ENCODE measurements at places on chromosomes 6 and 20. TPM values are rescaled to one million over a fixed set of nuclear protein-coding genes. Genes with fewer than 3 reads are reported as not detected.

The SAMD10 gene
- 24.5 TPM for total RNA-seq

The CDKN1A gene
- 64.2 TPM for total RNA-seq

The PACRG gene
- total RNA-seq, result not detected

The RSPH9 gene
- total RNA-seq, result not detected

The RAET1G gene
- not detected for total RNA-seq

The POM121L2 gene
- not detected for total RNA-seq

The VSX1 gene
- not detected for total RNA-seq

The OR2H2 gene
- total RNA-seq, result not detected

The CLDN20 gene
- total RNA-seq, result not detected

The CDH26 gene
- total RNA-seq, result 1.6 TPM

The SSTR4 gene
- total RNA-seq, result not detected

The SLC22A2 gene
- not detected for total RNA-seq

The VSTM2L gene
- not detected for total RNA-seq

The DLK2 gene
- total RNA-seq, result 1.6 TPM

The PNLDC1 gene
- 0.31 TPM for total RNA-seq

The FAM83C gene
- total RNA-seq, result not detected

The EYA2 gene
- total RNA-seq, result not detected

The DEFB126 gene
- total RNA-seq, result not detected

The BEND6 gene
- total RNA-seq, result not detected

The EBF4 gene
- total RNA-seq, result 5.9 TPM

The HLA-DQB2 gene
- total RNA-seq, result not detected

The EDN1 gene
- total RNA-seq, result not detected

The PPT2 gene
- total RNA-seq, result 9.9 TPM

The BPIFB2 gene
- not detected for total RNA-seq

The IMPG1 gene
- not detected for total RNA-seq

The CTAGE9 gene
- not detected for total RNA-seq

The SMLR1 gene
- total RNA-seq, result not detected

The TMEM244 gene
- not detected for total RNA-seq

The FAM217A gene
- total RNA-seq, result not detected

The MYH7B gene
- 0.50 TPM for total RNA-seq

The OR2B6 gene
- total RNA-seq, result not detected

The CYP21A2 gene
- total RNA-seq, result not detected

The WFDC5 gene
- total RNA-seq, result not detected

The MAS1 gene
- total RNA-seq, result not detected

The SLC26A8 gene
- not detected for total RNA-seq

The ADGRF5 gene
- not detected for total RNA-seq

The DDX43 gene
- total RNA-seq, result 0.15 TPM

The PSORS1C2 gene
- not detected for total RNA-seq

The WFDC10B gene
- total RNA-seq, result not detected

The MUCL3 gene
- not detected for total RNA-seq

The ZDHHC14 gene
- total RNA-seq, result 2.0 TPM

The KIF25 gene
- not detected for total RNA-seq

The CST2 gene
- total RNA-seq, result not detected

The HSPA12B gene
- not detected for total RNA-seq

The ENPP3 gene
- 0.82 TPM for total RNA-seq

Measured in activated CD4-positive, alpha-beta memory T cell treated with anti-CD3 and anti-CD28 coated beads for 36 hours (primary cell).